ENCODE measurements at places on chromosomes 4 and X.

- no peak for DNase-seq
Observed at GRCh38 chr4:61294936-61295335, 94.8 kb downstream of the ADGRL3 start.

DNA sequence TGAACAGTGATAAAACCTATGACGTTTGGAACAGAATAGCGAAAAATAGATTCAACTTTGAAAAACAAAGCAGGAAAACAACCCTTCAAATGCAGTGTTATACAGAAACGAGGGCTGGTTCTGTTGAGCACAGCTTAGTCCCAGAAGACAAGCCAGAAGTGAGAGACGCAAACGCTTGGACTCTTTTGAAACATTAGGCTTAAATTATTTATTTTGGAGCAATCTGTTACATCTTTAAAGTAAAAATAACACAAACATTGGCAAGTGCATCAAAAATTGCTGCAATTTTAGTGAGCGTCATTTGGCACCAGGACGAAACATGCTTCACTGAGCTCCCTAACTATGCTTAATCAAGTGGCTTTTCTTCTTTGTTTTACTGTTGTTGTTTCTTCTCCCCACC lies 63.5 kb downstream of the ENPP6 start:
- no peak for DNase-seq

DNA sequence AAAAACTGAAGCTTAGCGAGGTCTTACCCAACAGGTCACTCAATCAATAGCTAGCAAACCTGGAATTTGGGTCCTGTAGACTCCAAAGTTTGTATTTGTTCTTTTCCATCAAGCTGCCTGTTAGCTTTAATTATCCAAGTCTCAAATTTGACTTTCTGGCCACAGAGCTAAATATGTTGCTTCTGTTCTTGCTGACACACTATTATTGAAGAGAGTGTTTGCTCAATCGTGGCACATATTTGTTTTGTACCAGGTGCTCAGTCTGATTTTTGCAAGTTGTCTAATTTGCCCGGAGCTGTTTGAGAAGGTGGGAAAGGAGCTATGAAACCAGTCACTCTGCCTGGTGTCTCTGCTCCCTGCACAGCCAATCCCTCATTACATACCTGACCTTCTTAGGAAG lies 41.7 kb upstream of the FRMD7 start:
- DNase-seq = no peak

DNA sequence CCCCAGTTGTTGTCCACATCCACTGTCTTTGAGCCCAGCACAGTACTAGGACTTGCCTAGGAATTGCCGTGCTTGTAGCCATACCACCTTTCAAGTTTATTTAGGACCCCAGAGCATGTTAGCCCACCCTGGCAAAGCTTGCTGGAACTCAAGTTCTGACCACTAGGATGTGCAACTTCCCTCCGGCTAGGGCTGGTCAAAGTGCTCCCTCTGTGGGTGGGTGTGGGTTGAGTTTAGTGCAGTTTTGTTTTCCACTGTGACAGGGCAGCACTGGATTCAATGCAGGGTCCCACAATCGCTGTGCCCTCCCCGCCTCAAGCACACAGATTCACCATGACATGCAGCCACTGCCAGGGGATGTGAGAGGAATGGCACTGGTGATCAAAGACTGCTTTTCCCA lies 96.0 kb downstream of the RASGEF1B start:
- no peak for DNase-seq

DNA sequence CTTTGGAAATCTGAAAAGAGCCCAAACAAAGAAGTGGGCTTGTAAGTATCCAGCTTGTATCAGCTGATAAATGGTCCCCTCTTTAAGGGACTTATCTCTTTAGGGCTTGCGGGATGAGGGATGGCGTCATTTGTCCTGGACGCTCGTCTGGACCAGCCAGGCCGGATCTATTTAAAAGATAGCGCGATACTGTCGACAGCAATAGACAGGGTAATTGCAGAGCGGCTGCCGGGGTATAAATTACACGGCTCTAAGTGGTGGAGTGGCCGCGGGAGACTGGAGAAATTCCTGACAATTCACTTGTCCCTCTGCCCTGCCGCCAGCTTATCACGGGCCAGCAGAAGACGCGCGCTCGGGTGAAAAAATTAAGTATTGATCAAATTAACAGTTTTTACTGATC lies 90.7 kb downstream of the FAM53A start:
- DNase-seq = no peak

DNA sequence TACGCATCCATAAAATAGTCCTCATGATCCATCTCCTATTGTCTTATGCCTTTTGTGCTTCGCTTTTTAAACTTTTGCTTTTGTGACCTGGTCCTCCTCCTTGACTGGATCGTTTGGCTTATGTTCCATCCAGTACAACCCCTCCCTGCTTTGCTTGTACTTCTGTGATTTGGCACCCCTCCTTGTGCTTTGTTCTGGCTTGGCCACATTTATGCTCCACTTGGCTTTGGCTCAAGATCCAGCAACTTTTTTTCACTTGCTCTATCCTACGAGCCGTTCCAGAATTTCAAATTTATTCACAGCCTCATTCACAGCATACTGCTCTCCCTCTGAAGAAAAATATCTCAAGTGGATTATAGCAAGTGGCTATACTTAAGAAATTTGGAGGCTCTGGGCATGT lies 28.0 kb upstream of the GLRA2 start:
- peak; percentile 17 for DNase-seq

- DNase-seq = no peak
Observed at GRCh38 chrX:31147175-31147574, 75.3 kb upstream of the FTHL17 start.

DNA sequence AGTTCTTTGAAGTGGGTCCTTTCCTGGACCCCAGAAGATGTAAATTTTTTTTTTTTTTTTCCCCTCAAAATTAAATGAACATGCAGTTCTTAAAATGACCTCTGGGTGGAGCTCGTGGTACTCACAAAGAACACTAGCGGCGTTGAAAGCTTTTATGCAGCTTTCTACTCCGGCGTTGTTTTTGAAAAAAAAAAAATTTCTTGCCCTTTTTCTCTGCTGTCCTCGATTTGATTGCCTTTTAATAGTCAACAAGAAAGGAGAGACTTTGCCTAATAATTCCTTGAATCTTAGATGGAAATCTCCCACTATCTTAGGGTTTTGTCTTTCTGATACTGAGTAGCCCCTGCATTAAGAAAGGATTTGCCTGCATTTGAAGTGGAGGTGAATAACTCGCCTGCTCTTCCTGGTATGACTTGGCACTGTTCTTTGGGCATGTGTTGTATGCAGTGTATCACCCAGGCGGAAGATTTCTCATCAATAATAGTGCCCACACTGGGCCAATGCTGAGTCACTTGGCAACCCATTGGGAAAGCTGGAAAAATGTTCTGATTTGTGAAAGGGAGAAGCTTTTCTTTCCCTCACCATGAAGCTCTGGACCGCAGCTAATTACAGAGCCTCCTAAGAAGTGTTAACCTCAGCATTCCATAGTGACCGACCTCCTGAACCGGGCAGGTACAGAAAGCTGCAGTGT lies 104.0 kb downstream of the PHEX start:
- peak; percentile 70 for DNase-seq

- no peak for DNase-seq
Observed at GRCh38 chrX:46279925-46280313, 265.3 kb downstream of the ZNF674 start.

DNA sequence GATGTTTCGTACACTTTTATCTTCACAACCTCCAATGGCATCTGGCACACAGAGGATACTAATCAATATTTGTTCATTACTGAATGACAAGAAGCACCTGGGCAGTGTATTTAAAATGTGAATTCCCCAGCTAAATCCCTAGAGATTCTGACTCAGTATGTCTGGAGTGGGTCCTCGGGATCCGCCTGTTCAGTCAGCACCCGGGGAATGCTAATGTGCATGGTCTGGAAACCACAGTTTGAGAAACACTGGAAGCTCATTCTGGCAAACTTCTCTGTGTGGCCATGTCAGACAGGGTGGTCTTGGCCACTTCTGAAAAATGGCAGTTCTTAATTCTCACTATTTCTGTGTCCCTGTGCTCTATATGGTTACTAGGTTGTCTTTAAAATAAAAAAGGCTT lies 138.8 kb upstream of the VCX start:
- DNase-seq = no peak

GRCh38 chr4:109977854-109978501 lies 65.3 kb downstream of the EGF start:
- DNase-seq = peak; percentile 24

DNA sequence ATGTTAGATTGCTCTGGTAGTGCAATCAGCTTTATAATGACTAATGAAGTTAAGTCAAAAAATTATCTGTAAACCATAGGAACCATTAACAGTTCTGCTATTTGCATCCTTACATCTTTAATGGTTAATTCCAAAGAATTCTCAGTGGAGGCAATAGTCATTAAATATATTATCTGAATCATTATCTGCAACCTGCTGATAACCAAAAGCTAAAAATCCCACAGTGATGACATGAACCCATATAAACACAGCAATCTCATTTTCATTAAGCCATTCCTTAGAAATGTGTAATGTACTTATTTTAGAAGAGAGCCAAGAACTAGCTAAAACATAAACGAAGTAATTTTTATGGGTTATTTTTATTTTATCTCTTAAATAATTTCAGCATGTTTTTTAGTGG lies 60.2 kb downstream of the MAGEB16 start:
- no peak for DNase-seq

- no peak for DNase-seq
Observed at GRCh38 chr4:5144384-5144783, 93.1 kb downstream of the STK32B start.

DNA sequence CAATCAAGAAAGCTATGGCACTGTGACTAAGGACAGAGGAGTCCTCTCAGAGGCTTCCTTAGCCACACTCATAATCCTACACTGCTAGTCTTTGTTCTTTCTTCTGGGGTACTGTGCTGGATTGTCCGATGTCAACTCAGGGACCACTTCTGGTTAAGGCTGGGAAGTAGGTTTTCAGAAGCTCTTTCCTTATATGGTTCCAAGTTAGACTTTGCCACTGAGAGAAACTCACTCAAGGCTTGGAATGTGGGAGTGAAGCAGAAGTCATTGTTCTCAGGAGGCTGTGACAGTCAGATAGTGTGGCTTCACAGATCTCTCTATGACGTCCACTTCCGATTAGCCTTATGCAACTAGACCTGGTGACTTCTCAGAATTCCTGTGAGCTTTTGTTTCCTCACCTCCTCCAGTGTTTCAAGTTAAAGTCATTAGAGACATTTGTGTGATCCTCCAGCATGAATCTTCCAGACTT lies 317.3 kb upstream of the F9 start:
- DNase-seq = no peak

DNA sequence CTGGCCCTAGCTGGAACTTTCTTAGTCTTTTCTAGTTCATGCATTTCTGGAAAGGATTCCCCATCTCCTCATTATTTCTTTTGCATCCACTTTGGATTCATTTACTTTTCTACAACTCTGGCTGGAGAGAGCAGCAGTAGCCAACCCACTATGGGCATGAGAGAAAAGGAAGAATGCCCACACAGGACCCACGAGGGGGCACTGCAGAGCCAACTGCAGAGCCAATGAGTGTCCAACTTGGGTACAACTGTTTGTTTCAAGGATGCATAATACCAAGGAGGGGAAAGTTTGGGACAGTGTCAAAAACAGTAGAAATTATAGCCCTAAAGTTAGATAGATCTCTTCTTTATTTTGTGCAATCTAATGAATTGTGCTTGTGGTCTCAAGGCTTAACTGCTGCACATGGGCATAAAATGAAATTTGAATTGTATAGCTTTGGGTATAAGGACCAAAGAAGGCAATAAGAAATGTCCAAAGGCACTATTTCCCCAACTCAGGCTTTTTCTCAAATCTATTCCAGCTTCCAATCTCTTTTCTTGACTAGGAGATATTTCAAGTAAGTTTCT lies 230.6 kb downstream of the NSUN7 start:
- no peak for DNase-seq

DNA sequence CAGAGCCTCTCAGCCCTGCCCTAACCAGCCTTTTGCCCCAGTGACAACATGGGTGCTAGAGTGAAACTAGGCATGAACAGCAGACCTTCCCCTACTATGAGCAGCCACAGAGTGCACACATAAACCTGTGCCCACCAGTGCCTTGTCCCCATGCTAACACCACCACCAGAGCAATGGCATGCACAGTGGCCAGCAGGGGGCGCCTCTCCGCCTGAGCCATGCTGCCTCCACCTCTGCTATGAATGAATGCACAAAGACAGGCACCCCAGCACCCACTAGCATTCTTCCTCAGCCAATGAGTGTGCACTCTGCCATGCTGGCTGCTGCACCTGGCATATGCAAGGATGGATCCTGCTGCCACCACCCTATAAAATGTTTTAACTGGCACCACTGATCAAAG lies 286.9 kb upstream of the FGF16 start:
- no peak for DNase-seq

- DNase-seq = no peak
Observed at GRCh38 chr4:144820011-144820727, 174.2 kb downstream of the HHIP start.

- DNase-seq = peak; percentile 25
Observed at GRCh38 chr4:40916880-40917279, 167.1 kb downstream of the NSUN7 start.

- no peak for DNase-seq
Observed at GRCh38 chrX:78384486-78384885, 57.1 kb upstream of the CYSLTR1 start.

GRCh38 chrX:71623714-71624113 lies 5.4 kb upstream of the CXCR3 start:
- DNase-seq = no peak

DNA sequence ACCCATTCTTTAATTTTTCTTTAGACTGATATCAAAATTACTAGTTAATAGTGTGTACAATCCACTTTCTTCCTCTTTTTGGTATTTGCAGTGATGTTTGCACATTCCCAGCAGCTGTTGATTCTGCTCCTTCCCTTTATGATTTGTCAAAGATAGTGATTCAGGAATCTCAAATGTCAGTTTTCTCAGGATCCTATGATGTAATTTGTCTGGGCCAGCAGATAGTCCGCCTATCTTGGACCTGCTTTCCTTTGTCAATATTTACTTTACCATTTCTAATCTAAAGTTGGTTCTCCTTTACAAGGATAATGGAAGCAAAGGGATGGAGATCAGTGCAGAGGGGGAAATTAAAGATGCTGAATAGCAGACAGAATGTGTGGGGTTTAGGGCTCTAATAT lies 122.1 kb downstream of the REELD1 start:
- no peak for DNase-seq

DNA sequence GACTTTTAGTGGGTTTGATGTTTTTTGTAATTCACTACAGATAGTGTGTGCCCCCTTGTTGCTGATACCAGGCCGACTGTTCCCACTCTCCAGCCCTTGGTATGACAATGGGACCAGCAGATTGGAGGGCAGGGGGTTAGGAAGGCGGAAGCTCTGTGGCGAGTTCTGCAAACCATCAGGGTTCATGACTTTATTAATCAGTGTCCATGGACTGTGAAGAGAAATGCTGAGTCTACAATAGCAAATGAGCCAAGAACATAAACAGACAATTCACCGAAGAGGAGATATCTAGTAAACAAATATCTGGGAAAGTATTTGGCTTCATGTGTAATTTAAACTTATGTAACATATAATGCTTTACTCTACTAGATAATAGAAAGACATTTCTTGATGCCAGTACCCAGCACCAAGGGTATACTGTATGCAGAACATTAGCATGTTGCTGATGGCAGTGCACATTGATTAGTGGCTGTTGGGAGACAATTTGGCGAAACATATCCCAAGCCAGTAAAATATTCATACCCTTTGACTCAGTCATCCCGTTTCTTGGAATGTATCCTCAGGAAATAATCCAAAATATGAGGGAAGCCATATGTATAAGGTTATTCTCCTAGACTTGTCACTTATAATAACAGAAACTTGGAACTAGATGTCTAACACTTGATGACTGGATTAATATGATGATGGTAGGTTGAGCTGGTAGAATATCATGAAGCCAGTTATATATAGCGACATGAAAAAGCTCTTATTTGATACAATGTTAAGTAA lies 169.4 kb downstream of the PTTG2 start:
- DNase-seq = no peak

GRCh38 chr4:95108883-95109421 lies 351.2 kb downstream of the BMPR1B start:
- no peak for DNase-seq

Data from G401 (cell line).